NCI-H1436 treated with DMSO at 0.1 percent for 48 hours (cell line): ENCODE measurements at places on chromosomes 5 and 9.

DNA sequence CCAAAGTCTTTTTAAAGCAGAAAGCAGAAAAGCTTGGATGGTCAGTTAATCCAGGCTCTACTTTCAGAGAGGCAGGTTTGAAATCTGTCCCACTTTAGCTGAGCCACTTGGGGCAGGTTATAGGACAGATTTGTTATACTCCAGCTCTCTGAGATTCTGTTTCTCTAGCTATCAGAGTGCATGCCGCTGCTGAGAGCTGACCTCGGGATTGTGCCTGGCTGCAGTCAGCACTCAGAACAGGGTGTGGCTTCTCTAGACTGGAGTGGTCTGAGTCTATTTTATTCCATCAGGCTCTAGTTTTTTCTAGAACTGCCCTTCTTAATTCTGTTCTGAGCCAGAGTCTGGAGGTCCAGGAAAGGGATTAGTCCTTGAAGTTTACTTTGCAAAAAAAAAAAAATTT, 67.7 kb downstream of the NDFIP1 start:
- no peak for DNase-seq

DNA sequence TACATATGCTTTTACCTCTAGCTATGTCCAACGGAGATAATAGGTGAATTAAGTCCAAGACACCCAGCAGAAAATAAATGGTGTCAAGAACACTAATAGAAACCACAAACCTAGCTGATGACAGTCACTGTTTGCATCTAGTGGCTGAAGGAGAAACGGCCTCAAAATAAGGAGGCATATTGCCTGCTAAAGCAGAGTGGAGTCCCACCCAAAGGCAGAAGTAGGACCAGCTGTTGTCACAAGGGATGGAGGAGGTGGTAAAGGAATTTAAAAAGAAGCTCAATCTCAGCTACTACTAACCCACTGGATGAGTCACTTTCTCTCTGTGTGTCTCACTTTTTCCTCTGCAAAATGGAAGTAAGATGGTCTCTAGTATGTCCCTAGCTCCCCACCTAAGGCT, 224.3 kb downstream of the GRIA1 start:
- DNase-seq: no peak

- DNase-seq: no peak
These were observed 17.1 kb downstream of the ARSK start for GRCh38 chr5:95572016-95572415.

DNA sequence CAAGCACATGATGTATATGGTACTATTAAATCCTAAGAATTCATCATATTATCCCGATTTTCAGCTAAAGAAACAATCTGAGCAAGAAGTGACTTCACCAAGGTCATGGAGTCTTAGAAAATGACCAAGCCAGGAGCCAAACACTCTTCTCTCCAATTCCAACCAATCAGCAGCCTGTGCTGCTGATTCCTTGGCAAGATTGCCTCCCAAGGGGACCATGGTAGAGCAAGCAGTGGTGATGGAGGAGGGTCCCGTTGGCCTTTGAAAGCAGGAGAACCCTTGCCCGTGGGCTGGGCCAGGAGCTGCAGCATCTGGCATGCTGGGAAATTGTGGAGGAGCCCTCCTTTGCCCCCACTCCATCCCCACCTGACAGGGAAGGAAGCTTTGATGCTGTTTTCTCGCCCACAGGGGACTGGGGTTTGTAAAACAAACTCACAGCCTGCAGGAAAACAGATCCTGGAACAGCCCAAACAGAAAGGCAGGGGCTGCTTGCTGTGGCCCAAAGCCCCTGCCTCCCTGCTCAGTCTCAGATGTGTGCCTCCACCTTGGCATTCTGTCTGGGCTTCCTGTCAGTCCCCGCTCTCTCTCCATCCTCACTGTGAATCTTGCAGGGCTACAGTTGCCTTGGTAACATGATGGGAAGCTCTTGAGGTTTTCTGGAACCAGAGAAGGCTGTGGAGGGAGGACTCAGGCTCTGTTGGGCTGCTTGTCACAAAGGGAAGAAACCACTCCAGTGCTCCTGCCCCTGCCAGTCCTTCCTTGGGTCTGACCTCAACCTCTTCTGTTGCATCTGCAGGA, 70.8 kb upstream of the HSPA9 start:
- no peak for DNase-seq

DNA sequence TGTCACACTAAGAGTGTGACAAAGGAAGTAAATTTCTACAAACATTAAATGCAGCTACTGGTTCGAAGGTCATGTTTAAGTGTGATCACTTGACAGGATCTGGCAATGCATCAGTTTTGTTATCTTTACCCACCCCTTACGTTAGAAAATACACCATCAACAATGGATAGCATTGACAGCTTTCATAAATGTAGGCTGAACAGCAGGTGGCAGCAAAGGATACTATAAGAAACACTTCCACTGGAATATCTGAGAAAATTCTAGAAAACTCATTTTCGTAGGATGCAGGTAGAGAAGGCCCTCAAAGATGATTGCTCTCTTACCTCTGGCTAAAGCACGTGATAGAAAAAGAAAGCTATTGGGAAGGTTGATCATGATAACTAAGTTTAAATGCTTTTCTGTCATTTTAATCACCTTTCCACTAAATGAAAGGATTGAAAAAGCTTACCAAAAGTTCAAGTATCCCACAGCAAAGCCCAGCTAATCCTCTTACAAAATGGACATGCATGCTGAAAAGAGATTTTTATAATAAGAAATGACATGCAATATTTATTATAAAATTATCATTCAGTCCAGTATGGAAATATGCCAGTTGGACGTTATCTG, 292.5 kb downstream of the PARP8 start:
- DNase-seq: no peak

GRCh38 chr9:124868511-124869465, 6.9 kb downstream of the ARPC5L start:
- no peak for DNase-seq

DNA sequence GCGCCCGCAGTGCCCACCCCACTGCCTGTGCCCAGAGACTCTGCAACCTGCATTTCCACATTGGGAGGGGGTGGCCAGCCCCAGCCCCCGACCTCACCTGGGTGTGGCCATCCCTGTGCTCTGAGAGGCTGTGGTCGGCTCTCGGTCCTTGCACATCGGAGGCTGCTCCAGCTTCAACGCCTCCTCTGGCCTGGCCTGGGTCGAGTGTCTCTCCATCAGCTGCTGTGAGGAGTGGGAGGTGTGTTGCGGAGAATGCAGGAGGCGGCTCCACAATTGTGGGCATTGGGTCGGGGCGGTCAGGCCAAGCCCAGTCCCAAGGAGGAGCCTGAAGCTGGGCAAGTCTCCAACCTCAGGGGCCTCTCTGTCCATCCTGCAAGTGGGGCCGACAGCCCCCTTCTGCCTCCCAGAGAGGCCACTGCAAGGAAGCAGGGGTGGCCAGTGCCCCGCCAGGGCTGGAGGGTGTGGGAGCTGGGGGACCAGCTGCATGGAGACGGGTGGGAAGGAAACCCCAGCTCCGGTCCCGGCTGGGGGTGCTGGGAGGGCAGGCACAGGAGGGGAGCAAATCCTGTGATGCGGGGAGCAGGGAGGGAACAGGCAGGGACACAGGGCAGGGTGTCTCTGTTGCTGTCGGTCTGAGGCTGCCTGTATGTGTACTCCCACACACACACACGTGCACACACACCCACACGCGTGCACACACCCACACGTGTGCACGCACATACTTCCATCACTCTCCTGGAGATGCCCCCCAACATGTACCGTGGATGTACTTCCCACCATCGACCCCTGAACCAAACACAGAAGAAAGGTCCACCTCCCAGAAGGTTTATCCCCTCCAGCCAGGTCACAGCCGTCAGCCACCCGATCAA, 28.9 kb downstream of the CCDC187 start:
- DNase-seq: no peak

DNA sequence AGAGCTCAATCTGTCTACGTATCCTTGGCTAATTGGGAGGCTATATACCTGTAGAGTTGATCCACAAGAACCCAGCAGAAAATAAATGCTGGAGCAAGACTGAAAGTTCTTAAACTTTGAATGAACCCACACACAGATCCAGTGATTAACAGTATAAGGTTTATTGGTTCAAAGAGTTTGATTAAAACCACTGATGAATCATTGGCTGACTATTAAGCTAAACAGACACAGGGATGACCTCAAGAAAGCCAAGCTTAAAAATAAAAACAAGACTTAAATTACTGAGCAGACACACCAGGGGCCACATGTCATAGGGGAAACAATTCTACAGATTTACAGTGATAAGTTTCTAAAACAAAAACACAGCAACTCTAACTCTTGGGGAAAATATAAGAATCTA, 163.6 kb downstream of the SPATA31D1 start:
- no peak for DNase-seq

DNA sequence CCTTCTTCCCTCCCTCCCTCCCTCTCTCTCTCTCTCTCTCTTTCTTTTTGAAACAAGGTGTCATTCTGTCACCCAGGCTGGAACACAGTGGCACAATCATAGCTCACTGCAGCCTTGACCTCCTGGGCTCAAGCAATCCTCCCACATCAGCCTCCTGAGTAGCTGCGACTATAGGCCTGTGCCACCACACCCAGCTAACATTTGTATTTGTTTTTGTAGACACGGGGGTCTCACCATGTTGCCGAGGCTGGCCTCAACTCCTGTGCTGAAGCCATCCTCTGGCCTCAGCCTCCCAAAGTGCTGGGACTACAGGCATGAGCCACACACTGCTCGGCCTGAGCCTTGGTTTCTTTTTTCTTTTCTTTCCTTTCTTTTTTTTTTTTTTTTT, 45.8 kb downstream of the PLPP7 start:
- DNase-seq: no peak

DNA sequence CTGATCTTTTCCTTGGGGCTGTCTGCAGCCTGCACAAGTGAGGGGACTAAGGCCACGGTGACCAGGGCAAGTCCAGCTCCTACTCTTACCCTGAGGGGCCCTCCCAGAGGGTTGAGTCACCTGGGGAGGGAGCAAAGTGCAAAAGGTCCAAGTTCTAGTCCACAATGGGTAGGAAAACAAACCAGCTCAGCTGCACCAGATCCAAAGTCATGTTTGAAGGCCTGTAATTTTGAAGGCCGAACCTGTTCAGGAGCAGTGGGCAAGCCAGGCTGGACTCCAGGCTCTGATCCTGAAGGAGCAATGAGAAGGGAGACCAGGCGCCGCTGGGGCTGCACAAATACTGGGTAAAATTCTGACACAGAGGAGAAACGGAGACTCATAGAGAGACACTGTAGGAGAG, 15.8 kb upstream of the TCF7 start:
- no peak for DNase-seq

- DNase-seq: no peak
These were observed 15.8 kb downstream of the ZFAND5 start for GRCh38 chr9:72349240-72349639.

DNA sequence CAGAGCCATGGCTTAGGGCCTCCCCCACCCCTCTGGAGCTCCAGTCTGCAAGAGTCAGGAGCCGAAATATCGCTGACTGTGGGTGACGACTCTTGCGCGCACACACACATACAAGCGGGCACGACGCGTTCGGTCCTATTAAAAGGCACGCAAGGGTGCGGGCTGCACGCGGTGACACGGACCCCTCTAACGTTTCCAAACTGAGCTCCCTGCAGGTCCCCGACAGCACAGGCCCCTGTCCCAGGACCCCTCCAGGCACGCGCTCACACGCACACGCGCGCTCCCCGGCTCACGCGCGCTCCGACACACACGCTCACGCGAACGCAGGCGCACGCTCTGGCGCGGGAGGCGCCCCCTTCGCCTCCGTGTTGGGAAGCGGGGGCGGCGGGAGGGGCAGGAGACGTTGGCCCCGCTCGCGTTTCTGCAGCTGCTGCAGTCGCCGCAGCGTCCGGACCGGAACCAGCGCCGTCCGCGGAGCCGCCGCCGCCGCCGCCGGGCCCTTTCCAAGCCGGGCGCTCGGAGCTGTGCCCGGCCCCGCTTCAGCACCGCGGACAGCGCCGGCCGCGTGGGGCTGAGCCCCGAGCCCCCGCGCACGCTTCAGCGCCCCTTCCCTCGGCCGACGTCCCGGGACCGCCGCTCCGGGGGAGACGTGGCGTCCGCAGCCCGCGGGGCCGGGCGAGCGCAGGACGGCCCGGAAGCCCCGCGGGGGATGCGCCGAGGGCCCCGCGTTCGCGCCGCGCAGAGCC, at the start of gene GRIN1:
GRIN1 (plus strand) TSS at position 433 of the 746 bp plus-strand sequence. CDS start 333 bp downstream, outside the sequence.
- DNase-seq: no peak

GRCh38 chr5:150598821-150599273, 41.6 kb upstream of the SYNPO start:
- no peak for DNase-seq

- no peak for DNase-seq
These were observed 162.5 kb upstream of the IER5L start for GRCh38 chr9:129340427-129341170.

DNA sequence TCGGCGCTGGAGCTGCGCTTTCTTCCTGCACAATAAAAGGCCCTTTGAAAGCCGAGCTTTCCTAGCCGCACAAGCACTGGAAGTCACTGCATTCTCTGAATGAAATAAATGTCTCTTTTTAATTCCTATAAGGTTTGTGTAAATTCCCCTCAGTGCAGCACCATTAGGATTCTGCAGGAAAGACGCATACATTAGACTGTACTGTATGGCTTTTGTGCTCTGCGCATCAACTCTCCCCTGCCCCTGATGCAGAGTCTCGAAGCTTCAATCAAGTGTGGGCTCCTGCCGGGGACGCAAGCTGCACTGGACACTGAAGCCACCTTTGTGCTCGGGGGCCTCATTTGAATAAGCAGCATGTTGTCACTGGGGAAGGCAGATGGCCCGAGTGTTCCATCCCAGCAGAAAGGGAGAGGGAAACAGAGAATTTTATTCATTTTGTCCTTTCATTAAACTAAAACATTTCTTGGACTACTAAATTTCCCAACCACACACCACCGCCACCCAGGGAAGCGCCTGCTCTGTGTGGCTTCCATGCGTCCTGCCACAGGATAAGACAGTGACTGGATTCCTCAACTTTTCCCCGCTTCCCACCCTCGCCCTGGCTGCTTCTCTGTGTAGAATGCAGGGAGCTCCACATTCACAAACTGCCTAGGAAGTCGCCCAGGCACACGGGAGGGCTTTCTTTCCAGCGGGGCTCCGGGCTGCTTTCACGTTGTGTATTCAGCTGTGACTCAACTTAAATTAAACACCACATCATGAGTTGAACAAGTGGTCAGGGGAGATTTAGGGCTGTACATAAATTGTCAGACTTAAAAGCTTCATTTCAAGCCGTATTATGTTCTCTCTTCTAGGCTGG, 635.4 kb downstream of the IRX1 start:
- DNase-seq: no peak

DNA sequence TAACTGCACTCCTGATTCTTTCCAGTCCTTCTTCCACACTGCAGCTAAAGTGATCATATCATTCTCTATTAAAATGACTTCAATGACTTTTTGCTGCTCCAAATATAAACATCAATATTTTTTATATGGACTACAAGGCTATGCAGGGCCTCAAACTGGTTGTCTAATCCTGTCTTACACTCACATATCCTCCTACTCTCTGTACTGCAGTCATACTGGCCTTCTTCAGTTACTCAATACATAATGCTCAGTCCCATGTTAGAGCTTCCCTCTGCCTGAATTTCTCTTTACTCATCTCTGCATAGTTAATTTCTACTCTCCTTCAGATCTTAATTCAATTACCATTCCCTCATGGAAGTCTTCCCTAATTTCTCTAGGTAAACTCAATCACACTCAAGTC, 3.4 kb downstream of the MEIKIN start:
- no peak for DNase-seq

- no peak for DNase-seq
These were observed 2.2 kb downstream of the TNFSF15 start for GRCh38 chr9:114803479-114804265.

- no peak for DNase-seq
These were observed 202.7 kb downstream of the FAM114A2 start for GRCh38 chr5:153835891-153836515.
